Fibroblast of skin of right biceps (primary cell): ENCODE measurements at places on chromosomes 3 and 15.

DNA sequence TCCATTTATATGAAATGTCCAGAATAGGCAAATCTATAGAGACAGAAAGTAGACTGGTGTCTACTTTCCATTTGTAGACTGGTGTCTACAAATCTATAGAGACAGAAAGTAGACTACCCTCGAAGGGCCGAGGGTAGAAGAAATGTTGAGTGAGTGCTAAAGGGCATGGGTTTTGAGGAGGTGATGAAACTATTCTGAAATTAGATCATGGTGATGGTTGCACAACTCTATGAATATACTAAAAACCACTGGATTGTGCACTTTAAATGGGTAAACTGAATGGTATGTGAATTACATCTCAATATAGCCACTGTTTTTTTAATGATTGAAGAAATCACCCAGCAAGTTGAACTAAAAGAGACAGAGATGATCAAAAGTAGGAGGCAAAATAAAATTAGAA, 27.9 kb downstream of the TP53BP1 start:
- DNase-seq, result peak; percentile 86

GRCh38 chr3:24981924-24982323, 446.1 kb upstream of the RARB start:
- no peak for DNase-seq

- DNase-seq, result peak; percentile 58
Measured at GRCh38 chr3:108914774-108915641, 38.7 kb downstream of the GUCA1C start.

GRCh38 chr3:143881095-143881494, 32.8 kb upstream of the SLC9A9 start:
- DNase-seq, result no peak

DNA sequence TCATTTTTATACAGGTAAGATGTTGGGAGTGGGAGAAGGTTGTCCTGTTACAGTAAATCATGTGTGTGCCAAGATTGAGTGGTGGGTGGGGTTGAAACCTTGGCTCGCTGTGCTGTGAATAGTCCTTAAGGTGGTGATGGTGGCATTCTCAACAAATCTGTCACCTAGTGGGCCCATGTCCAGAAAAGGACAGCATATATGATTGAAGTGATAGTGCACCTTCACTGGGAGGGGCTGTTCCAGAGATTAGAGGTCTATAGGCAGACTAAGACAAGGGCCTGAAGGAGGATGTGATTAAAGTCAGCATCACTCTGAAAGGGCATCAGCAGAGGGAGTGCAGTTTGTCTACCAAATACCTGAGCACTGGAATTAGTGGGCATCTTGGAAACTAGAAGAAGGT, 374.2 kb upstream of the C2CD4B start:
- DNase-seq, result no peak

DNA sequence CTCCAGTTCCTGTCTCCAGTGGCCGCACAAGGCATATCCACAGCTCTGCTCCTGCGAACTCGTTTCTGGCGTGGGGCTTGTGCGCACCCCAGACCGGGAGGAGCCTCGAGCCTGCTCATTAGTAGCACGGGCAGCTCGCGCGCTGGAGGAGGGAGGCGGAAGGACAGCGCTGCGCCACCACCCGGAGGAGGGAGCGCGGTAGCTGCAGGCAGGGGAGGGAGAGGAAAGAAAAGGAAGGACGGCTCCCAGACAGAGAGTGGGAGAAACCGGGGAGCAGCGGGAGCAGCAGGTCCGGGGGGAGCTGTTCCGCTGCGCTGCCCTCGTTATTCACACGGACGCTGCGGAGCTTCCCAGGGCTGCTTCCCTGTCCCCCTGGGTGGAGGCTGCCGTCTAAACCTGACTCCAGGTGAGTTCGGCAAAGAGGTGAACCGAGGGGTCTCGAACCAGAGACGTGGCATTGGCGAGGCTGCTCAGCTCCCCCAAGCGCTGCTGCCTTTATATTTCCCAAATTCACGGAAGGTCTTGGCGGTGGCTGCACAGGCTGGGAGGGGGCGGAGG, 121.3 kb upstream of the ZNF717 start:
- peak; percentile 21 for DNase-seq

DNA sequence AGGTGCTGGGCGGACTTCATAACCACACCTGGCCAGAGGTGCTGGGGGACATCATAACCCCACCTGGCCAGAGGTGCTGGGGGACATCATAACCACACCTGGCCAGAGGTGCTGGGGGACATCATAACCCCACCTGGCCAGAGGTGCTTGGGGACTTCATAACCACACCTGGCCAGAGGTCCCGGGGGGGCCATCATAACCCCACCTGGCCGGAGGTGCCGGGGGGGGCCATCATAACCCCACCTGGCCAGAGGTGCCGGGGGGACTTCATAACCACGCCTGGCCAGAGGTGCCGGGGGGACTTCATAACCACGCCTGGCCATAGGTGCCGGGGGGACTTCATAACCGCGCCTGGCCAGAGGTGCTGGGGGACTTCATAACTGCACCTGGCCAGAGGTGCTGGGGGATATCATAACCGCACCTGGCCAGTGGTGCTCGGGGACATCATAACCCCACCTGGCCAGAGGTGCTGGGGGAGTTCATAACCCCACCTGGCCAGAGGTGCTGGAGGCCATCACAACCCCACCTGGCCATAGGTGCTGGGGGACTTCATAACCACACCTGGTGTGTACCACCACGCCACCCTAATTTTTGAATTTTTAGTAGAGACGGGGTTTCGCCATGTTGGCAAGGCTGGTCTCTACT, 10.7 kb upstream of the TUBGCP5 start:
- DNase-seq, result no peak

DNA sequence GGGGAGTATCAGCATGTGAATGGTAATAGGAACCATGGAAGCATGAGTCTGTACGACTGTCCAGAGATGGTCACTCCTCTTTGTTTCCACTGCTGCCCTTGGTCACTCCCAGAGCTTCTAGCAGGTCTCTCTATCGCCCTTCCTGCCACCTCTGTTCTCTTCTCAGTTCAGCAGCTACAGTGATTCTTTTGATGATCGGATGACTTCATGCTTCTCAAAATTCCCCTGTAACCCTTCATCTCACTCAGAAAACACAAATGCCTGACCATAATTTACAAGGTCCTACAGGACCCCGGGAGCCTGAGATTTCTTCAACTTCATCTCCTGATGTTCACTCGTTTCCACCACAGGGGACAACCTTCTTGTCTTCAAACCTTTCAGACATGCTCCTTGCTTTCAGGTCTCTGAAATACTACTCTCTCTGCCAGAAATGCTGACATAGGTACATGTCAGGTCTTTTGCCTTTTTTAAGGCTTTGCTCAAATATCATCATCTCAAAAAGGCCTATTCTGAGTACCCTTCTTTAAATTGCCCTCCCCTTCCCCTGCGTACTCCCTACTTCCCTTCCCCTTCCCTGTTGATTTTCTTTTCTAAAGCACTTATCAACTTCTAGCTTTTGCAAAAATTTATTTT, 42.1 kb upstream of the BHLHE40 start:
- DNase-seq, result no peak

- no peak for DNase-seq
Measured at GRCh38 chr3:146249921-146250320, 984 bp downstream of the PLSCR4 start.

DNA sequence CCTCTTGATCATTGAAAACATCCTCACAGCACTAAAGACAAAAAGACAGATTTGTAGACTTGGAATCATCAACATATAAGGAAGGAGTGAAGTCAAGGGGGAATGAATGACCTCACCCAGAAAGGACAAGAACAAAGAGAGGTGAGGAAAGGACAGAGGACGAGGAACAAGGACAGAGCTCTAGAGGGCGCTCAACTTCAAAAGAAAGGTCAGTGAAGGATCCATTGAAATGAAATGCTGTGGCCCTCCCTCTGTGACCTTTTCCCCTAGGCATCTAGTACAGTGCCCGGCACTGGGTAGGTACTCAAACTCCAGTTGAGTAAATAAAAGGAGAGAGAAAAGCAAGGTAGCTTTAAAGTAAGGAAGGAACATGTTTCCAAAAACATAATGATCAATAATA, 2.6 kb downstream of the ATP8B4 start:
- peak; percentile 14 for DNase-seq

- peak; percentile 47 for DNase-seq
Measured at GRCh38 chr15:88878720-88879184, 16.6 kb downstream of the HAPLN3 start.

- no peak for DNase-seq
Measured at GRCh38 chr3:196771067-196771466, 31.4 kb downstream of the PAK2 start.

- no peak for DNase-seq
Measured at GRCh38 chr3:14837878-14838258, 19.1 kb downstream of the FGD5 start.

GRCh38 chr3:159929171-159930141, 59.2 kb upstream of the IL12A start:
- DNase-seq, result peak; percentile 81

GRCh38 chr3:30458376-30459171, 147.8 kb upstream of the TGFBR2 start:
- no peak for DNase-seq

- DNase-seq, result no peak
Measured at GRCh38 chr3:48367201-48367600, 4.8 kb upstream of the FBXW12 start.

- no peak for DNase-seq
Measured at GRCh38 chr3:36095238-36095637, 285.1 kb upstream of the STAC start.

GRCh38 chr3:171640520-171641412, 169.5 kb downstream of the PLD1 start:
- DNase-seq, result peak; percentile 67

DNA sequence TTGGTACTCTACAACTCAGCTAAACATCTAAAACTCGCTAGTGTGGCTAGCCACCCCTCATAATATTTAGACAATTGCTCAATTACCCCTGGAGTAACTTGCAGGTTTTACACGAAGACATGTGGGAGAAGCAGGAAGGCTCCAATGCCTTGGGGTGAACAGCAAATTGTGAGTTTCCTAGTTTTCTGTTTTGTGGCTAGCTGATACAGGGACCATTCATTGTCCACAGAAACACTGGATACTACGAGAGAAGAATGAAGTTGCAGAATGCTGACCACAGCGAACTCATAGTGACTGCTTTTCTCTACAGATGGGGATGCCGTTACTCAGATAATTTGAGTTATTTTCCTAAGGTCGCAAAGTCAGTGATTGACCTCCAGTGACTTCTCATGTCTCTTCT, 212.9 kb downstream of the P3H2 start:
- DNase-seq, result no peak

GRCh38 chr15:101008158-101009139, 89.3 kb downstream of the LRRK1 start:
- DNase-seq, result peak; percentile 74

DNA sequence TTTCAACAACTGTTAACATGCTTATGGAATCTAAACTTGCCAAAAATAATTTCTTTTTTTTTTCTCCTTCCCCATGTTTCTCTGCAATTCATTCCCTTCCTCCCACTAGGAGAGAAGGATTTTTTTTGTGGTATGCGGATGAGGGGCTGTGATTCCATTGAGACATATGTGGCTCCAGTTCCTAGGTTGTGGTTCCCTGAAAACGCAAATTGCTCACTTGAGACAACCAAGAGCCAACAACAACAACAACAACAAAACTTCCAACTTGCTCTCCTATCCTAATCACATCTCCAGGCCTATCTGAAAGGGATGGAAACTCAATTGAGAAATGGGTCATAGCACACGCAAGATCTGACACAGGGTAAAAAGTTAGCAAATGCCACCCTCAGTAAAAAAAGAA, 406.5 kb upstream of the TGFBR2 start:
- peak; percentile 72 for DNase-seq

DNA sequence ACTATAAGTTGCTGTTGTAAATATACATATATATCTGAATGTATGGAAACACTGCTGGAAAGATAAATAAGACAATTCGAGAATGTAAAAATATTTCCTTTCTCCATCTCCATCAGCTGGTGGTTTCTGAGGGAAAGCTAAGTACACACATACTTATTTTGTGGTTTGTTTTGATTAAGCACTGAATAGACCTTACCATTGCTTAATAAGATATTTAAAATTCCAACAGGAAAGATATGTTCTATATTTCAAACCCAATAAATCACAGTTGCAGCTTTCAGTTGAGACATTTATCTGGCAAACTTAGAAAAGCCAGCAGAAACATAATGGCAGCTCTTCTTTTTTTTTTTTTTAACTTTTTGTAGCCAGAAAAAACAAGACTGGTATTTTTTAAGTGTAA, 160.4 kb downstream of the VGLL3 start:
- peak; percentile 88 for DNase-seq

- peak; percentile 15 for DNase-seq
Measured at GRCh38 chr15:60656481-60656880, 177.5 kb upstream of the ICE2 start.

GRCh38 chr3:70110066-70110465, 110.5 kb downstream of the SAMMSON start:
- no peak for DNase-seq

DNA sequence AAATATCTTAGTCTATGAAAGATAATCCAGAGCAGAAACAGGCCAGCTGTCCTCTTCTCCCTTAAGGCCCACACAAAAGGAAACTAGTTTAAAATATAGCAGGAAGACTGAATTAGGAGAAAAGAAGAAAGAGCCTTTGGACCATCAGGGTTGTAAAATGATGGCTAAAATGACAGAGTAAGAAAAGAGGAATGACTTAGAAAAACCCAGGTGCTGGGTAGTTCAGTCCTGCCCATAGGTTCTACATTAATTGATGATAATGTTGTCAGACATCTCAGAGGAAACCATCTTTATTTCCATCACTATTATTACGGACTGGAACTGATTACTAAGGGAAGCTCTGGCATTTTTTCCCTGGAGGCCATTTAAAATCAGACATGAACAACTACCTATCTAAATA, 142.8 kb upstream of the STT3B start:
- DNase-seq, result no peak

- no peak for DNase-seq
Measured at GRCh38 chr3:169804681-169805080, 8.0 kb upstream of the LRRIQ4 start.

DNA sequence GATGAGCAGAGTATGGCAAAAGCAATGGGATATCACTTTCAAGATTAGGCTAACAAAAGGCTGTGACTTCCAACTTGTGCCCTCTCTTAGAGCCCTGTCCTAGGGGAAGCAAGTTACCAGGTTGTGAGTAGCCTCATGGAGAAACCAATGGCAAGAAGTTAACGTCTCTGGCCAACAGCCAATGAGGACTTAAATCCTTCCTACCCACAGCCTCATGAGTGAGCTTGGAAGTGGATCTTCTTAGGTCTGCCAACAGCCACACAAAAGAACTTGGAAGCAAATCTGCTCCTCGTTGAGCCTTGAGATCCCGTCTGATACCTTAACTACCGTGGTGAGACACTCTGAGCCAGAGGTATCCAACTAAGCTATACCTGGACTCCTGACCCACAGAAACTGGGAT, 5.7 kb downstream of the NME9 start:
- no peak for DNase-seq

DNA sequence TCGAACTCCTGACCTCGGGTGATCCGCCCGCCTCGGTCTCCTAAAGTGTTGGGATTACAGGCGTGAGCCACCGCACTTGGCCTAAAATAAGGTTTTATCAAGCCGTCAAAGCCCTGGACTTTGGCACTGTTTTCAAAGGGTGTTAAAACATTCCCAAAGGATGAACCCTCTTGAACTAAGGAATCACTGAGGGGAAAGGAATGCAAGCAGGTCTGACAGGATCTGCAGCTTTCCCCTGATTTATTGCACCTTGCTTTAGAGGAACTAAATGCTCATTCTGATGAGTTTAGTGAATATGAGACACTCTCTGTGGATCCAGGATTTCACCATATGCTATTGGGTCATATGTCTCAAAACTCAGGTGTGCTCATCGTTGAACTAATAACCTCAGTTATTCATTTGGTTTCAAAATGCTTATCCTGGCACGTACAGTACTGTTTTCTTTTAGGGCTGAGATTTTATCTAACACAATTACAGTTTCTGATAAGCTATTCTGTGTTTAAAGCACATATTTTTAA, 63.0 kb upstream of the TSC22D2 start:
- DNase-seq, result peak; percentile 86
